Fibroblast of skin of back (primary cell): ENCODE measurements at places on chromosomes 5 and 9.

GRCh38 chr5:97735209-97735608 is 552.2 kb upstream of the RIOK2 start:
- DNase-seq, result peak; percentile 73

DNA sequence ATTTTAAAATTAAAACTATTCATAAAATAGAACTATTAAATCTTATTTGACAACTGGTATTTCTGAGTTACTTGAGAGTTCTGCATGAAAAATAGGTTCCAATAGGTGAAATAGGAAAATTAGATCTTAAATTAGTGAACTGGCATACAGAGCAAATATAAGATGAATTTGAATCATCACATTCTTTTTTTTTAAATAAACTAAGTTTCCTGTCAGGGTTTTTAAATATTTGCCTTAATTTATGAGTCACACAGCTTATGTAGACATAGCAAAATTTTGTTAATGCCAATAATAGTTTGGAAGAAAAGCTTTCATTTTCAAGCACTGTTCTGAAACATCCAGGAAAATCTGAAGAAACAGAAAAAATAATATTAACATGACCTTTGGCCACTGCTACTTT is 311.7 kb upstream of the HAPLN1 start:
- peak; percentile 81 for DNase-seq

DNA sequence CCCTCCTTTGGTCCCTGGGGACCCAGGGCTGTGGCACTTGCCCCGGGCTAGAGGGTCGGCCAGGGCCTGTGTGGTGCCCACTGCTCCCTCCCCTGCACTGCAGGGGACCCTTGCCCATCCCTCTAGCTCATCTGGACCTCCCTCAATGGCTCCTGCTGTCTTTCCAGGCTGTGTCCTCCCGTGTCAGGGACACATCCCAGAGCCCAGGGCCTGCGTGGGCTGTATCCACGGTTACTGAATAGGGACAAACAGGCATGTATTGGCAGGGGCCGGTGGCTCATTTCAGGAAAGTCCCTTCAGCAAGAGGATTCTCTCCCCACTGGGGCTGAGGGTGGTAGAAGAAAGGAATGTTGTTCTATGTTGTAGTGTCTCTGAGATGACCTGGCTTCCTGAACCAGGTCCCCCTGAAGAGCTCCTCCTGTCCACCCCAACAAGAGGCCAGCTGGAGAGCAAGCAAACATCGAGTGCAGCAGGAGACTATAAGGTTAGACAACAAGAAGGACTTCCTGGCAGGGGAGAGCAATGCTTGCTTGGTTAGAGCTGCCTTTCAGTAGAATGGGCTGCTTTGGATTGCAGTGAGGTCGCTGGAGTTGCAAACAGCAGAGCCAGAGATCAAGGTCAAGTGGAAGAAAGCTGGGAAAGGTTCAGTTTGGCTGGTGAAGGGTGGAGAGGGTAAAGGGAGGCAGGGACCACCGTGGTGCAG is 1.0 kb upstream of the CRB2 start:
- no peak for DNase-seq

GRCh38 chr5:329768-330167 is 8.3 kb downstream of the AHRR start:
- no peak for DNase-seq

DNA sequence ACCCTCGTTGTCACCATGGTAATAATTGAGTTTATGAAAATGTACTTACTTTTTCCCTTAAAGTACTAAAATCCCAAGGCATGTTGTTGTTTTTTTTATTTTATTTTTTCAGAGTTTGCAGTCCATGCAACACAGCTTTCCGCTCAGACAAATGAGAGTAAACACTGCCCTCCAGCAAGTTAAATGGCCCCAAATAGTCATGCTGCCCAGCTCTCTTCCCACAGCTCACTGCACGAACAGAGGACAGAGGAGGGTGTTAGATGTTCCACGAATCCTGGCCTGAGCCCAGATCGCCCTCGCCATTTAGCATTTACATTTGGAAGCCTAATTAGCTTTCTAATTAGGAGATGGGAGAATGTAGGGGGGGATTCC is 1.9 kb downstream of the NIM1K start:
- DNase-seq, result no peak

GRCh38 chr9:37191403-37192089 is 71.2 kb downstream of the ZCCHC7 start:
- DNase-seq, result no peak

DNA sequence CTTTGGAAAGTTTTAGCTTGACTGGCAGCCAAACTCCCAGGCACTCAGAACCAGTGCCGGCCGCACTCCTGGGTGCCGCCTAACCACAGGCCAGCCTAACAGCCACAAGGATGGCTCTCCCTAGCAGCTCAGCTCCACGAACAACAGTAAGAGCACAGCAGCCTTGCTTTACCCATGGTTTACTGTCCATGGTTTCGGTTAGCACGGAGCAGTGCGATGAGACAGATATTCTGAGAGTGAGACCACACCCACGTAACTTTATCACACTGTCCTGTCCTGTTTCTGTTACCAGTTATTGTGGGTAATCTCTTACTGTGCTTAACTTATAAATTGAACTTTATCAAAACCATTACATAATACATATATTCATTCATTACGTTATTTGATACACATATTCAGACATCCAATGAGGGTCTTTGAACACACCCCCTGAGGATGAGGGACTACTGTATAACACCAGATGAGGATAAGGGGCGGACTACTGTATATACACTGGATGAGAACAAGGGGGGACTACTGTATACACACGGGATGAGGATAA is 12.4 kb downstream of the CLPTM1L start:
- DNase-seq, result peak; percentile 16

- no peak for DNase-seq
Observed at GRCh38 chr9:131439224-131439623, 45.3 kb downstream of the PRRC2B start.

DNA sequence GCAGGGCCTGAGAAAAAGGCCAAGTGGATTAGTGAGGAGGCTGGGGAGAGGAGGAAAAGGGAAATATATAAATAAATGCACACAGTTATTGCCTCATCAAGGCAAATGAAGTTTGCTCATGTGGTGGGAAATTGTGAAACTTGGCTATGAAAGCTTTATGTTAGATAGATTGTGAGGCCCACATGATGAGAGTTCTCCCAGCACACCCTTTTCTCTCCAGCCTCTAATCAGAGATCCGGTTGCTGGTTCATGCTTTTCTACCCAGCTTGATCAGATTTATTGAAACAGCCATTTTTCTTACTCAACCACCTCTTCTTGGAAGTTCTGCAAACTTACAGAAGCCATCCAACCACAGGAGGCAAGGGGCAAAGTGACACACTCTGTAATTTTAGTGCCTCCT is 125.8 kb upstream of the KLF4 start:
- DNase-seq, result no peak

DNA sequence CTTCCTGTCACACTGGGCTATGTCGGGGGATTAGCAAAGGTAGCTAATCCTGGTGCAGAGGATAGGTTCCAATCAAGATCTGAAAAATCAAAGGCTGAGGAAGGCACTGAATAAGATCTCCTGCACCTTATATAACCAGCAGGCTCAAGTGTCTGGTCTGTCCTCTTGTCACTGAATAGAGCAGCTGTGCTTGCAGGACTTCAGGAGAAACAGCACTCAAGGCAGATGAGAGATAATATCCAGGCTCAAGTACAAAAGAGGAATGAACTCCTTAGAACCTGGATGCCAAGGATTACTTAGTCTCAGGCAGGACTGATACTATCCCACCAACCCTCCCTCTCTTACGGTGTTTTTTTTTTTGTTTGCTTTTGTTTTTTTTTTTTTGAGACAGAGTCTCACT is 108.8 kb upstream of the LRRTM2 start:
- no peak for DNase-seq

GRCh38 chr5:91266184-91266705 is 116.9 kb downstream of the ARRDC3 start:
- DNase-seq, result peak; percentile 67

- DNase-seq, result no peak
Observed at GRCh38 chr9:130975932-130976841, 32.8 kb upstream of the LAMC3 start.

DNA sequence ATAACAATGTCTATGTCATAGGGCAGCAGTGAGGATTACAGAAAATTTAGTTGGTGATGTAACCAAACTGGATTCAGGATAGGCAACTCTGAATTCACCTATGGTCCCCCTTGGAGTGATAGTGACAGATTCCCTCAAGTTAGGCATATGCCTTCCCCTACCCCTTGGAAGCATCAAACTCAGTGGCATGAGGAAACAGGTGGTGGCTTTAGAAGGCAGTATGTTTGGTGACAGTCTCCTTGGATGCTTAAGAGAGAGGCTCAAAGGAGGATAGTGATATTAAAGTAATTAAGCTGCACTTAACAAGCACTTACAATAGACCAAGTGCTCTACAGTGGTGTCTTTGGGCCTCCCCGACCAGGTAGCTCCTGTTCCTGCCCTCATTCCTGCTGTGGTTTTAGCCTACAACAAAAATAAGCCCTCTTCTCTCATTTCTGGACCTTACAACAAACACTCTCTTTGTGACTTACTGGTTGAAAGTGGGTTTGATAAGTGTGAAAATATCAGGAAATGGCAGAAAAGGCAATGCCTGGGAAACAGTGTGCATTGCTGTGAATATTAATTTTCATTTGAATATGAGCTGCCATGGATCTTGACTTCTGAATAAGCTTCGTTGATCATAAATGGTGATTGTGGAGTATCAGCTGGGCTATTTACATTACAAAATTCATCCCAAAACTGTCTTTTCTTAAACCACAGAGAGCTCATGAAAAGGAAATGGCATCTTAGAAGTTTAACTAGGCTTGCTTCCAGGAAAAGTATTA is 29.2 kb downstream of the NR4A3 start:
- DNase-seq, result no peak
